ENCODE measurements at places on chromosomes 5 and 9. TPM values are rescaled to one million over a fixed set of nuclear protein-coding genes. Genes with fewer than 3 reads are reported as not detected.

Gene HARS2
- total RNA-seq, result 25.7 TPM

Gene PPP2CA
- total RNA-seq, result 141 TPM

Gene ECSCR
- 4.9 TPM for total RNA-seq

Gene CCL21
- total RNA-seq, result not detected

Gene ERCC8
- 31.8 TPM for total RNA-seq

Gene FRRS1L
- 66.9 TPM for total RNA-seq

Gene SLC45A2
- total RNA-seq, result 0.41 TPM

Gene FOXI1
- not detected for total RNA-seq

Gene HEMGN
- total RNA-seq, result 3.7 TPM

Gene GPR151
- 0.41 TPM for total RNA-seq

Gene ACTBL2
- not detected for total RNA-seq

Gene ABO
- not detected for total RNA-seq

Gene PCDHA10
- total RNA-seq, result 10.6 TPM

Gene FLT4
- total RNA-seq, result 1.6 TPM

Gene BTNL3
- total RNA-seq, result not detected

Gene ACTL7B
- total RNA-seq, result not detected

Gene ROR2
- total RNA-seq, result 0.82 TPM

Gene BNC2
- total RNA-seq, result 1.6 TPM

Gene KCNV2
- not detected for total RNA-seq

Gene IL4
- not detected for total RNA-seq

Gene FGFR4
- 1.2 TPM for total RNA-seq

Gene CD72
- total RNA-seq, result 0.41 TPM

Gene RNF183
- total RNA-seq, result not detected

Gene PIP5KL1
- total RNA-seq, result 6.1 TPM

Gene NOXA1
- total RNA-seq, result 1.2 TPM
